ENCODE measurements at places on chromosomes 6 and 20. TPM values are rescaled to one million over a fixed set of nuclear protein-coding genes. Genes with fewer than 3 reads are reported as not detected.
A peak's percentile ranks its signal among the peaks of the same experiment; 100 is the strongest.

- no peak for DNase-seq
These were observed 24.3 kb upstream of the LRFN2 start for GRCh38 chr6:40611434-40611833.

- no peak for DNase-seq
These were observed 259.3 kb downstream of the PREX1 start for GRCh38 chr20:48568520-48568919.

DNA sequence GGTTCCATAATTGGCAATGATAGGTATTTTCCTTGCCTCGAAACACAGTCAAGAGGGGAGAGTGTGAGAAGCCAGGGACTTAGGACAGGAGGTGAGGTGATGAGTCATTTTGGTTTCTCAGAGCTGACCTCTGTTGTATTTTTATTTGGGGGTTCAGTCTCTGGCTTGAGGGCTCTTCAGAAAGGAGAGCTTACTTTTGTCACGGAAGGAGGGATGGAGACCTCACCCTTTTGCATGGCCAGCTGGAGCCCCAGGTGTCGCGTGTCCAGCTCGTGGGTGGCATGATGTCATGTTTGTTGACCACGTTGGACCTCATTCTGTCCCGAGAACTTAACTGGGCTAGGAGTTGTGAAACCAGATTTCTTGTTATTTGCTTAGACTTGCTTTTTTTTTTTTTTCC is 293.9 kb downstream of the QKI start:
- no peak for DNase-seq

- DNase-seq = no peak
These were observed 306.8 kb upstream of the CNR1 start for GRCh38 chr6:88472851-88473525.

DNA sequence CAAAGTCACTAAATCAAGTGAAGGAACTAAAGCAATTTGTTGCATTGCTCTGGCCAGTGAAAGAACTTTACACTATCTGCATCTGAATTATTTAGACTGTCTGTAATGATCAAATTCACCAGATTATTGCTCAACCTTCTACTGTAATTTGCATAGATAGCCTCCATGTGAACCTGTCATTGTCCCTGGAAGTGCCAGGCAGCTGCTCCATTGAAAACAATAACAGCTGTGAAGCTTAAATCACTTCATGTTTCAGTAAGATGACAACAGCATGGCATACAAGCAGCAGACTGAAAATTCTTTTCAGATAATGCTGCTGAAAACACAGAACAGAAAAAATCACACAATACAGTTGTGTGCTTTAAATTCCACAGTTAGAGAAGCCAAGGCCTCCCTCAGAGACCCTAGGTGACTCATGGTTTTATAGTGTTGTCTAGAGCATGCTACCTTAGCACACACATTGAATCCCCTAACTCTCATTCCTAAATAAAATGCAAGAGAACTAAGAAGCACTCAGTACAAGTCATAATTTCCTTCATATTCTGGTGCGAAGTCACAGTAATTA is 248.9 kb downstream of the TPBG start:
- DNase-seq = no peak

DNA sequence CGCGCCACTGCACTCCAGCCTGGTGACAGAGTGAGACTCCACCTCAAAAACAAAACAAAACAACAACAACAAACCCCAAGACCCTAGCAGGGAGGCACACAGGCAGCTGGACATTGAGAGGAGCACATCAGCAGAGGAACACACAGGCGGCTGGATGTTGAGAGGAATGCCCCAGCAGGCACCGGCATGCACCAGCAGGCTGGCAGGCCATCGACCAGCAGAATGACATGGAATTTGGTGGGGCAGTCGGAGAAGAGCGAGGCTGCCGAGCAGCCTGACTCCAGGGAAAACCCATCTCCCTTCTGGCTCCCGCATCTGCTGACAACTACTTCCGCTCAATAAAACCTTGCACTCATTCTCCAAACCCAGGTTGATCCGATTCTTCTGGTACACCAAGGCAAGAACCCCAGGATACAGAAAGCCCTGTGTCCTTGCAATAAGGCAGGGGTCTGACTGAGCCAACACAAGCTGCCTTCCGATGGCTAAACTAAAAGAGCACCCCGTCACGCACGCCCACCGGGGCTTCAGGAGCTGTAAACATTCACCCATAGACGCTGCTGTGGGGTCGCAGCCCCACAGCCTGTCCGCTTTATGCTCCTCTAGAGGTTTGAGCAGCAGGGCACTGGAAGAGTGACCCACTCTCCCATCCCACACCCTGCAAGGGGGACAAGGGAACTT is 60.2 kb downstream of the SLC22A23 start:
- DNase-seq = no peak

- DNase-seq = no peak
These were observed 1.0 kb downstream of the HCRTR2 start for GRCh38 chr6:55175078-55176049.

- no peak for DNase-seq
These were observed 218.5 kb downstream of the ARHGAP18 start for GRCh38 chr6:129491436-129491835.

GRCh38 chr6:113587078-113587699 is 270.0 kb upstream of the MARCKS start:
- no peak for DNase-seq

DNA sequence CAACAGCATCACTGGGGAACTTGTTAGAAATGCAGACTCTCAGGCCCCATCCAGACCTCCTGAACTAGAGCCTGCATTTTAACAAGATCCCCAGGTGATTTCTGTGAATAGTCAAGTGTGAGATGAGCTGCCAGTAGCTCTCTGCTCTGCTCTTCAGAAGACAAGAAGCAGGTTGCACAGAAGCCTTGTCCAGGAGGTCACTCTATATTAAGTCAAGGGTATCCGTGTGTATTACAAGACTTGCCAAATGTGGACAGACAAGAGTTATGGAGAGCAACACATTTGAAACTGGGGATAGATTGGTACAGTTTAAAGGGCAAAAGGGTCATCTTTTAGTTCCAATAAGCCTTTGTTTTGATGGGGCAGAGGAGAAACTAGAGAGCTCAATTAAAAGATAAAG is 23.2 kb upstream of the RIN2 start:
- no peak for DNase-seq

DNA sequence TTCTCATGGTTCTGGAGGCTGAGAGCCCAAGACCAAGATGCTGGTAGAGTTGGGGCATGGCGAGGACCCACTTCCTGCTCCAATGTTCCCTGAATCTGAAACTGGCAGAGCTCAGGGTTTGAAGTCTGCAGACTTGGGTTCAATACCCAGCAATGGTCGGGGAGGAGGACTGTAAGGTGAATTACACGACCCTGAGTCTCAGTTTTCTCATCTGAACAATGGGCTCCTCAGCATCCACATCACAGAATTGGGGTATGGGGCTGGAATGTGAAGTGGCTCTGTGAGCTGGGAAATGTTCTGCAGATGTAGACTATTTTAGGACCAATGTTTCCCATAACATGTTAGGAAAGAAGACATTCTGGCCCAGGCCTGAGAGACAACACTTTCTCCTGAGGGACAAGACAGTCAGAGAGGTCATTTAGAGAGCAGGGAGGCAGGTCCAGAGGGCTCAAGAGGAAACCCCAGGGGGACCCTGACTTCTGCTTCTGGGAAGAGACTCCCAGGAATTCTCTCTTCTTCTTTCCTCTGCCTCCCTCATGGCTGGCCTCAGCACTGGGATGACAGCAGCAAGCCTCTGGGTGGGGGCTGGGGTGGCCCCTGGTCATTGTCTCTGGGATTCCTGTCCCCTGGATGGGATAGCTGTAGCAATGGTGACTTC is 141.3 kb upstream of the PMEPA1 start:
- DNase-seq = no peak

- no peak for DNase-seq
These were observed 168.3 kb downstream of the COL9A1 start for GRCh38 chr6:70134542-70134941.

- DNase-seq = no peak
These were observed 8.4 kb upstream of the GLP1R start for GRCh38 chr6:39040080-39040673.

DNA sequence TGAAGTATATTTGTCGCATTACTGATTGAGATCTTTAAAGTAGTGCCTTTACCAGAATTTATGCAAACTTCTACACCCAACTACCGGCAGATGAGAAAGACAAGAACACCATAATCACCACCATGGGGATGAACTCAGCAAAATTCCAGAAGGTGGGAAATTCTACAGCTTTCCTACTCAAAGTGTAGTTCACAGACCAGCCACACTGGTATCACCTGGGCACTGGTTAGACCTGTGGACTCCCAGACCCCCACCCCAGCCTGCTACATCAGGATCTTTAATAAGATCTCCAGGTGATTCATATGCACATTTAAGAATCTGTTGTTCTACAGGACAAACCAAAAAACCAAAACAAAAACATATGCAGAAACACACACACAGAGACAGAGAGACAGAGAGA is 67.9 kb downstream of the POPDC3 start:
- no peak for DNase-seq

GRCh38 chr6:52576392-52577021 is 353 bp downstream of the TRAM2 start:
- peak; percentile 84 for DNase-seq

DNA sequence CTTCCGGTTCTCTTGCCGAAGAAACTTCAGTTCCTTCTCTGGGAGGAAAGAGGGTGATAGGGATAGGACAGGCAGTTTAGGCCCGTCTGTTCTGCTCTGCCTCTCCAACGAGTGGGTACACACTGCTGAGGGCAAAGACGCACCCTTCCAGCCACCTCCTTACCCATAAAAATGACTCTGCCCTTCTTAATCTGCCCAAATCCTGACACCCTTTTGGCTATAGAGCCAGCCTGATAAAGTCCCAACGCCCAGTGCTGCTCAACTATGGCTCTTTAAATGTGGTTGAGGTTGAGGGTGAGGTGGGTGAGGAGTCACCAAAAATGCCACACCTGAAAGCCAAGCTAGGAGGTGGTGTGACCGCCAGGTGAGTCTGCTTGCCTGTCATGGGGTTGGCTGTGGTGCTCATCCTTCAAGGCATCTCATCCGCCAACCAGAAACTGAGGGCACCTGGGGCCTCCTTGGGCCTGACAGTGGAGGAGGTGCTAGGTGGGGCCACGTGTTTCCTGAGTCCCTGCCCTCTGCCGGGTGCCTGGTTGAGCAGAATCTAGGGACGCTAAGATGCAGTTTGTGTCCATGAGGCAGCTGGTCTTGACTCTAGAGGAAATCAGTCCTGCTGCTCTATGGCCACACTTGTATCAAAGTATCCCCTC is 16.3 kb downstream of the CCDC167 start:
- no peak for DNase-seq

DNA sequence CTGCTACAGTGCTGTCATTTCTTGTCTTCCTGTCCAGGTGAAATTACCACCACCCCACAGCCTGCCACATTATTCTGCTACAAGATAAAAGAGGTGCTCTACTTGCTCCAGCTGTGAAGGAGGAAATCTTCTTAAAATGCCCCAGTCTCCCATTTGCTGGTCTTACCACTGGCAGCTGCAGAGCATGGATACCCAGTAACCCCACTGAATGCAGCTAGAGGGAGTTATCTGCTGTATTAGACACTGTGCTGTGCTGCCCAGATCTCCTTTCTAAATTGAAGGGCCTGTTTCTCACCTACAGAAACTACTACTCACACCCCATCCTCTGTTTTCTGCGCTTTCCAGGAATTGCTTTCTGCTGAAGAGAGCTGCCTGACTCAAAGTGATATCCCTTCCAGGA is 517.8 kb downstream of the PKHD1 start:
- DNase-seq = no peak

DNA sequence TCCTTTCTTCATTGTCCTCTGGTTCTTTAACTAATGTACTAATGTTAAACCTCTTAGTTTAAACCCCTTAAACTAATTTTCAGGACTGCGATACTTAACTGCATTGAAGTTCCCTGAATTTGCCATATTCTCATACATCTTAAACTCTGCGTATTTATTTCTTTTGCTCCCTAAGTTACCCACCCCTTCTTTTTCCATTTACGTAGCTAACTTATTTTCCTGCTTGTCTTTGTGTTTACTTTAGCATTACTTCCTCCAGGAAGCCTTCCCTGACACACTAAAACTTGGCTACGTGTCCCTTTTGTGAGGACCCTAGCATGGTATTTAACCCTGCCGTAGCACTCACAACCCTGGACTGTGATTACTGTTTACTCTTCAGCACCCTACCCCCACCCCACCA is 79.0 kb downstream of the UBR2 start:
- DNase-seq = no peak

GRCh38 chr6:154951345-154952200 is 43.5 kb upstream of the TIAM2 start:
- DNase-seq = no peak

LST1 gene
- not detected for total RNA-seq

NRN1 gene
- not detected for total RNA-seq

SLC26A8 gene
- total RNA-seq = not detected

HMGN4 gene
- 74.1 TPM for total RNA-seq

MCCD1 gene
- not detected for total RNA-seq

C6orf132 gene
- total RNA-seq = 2.6 TPM

EXOC2 gene
- 29.8 TPM for total RNA-seq

POU5F1 gene
- total RNA-seq = not detected

PSORS1C2 gene
- total RNA-seq = not detected

C20orf141 gene
- 0.32 TPM for total RNA-seq

SLC44A4 gene
- total RNA-seq = not detected

DDX39B gene
- total RNA-seq = 463 TPM

PPP1R11 gene
- 23.7 TPM for total RNA-seq

TMEM200A gene
- total RNA-seq = 47.7 TPM

Measured in fibroblast of villous mesenchyme (primary cell).